ENCODE measurements at places on chromosomes 3 and 15.

- DNase-seq, result no peak
Observed at GRCh38 chr3:116618930-116619329, 90.6 kb upstream of the TUSC7 start.

- DNase-seq, result peak; percentile 81
Observed at GRCh38 chr15:67080900-67081431, 15.6 kb downstream of the SMAD3 start.

DNA sequence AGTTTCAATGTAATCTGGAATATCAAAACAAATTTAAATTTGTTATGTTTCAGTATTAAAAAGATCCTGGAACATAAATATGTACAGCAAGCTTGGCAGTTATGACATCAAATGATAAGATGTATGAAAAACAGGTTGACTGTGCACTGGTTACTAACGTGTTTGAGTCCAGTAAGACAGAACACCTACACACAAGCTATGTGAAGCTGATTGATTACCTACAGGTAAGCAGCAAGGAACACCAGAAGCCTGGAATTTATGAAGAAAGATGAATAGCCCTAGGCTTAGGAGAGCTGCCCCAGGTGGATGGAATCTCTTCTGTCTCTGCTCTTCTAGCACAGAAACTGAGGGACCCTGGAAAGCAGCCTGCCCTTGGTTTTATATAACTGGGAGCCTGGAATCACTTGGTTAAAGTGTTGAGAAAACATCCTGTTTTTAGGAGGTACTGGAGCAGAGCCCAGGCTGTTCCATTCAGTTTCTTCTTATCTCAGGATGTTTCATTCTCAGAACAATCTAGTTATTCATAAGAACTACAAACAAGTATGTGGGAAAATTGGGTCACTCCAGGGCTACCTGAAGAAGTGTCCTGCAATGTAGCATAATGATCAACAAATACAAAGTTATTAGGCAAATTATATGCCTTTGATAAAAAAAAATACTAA lies 36.3 kb downstream of the SLITRK3 start:
- DNase-seq, result no peak

DNA sequence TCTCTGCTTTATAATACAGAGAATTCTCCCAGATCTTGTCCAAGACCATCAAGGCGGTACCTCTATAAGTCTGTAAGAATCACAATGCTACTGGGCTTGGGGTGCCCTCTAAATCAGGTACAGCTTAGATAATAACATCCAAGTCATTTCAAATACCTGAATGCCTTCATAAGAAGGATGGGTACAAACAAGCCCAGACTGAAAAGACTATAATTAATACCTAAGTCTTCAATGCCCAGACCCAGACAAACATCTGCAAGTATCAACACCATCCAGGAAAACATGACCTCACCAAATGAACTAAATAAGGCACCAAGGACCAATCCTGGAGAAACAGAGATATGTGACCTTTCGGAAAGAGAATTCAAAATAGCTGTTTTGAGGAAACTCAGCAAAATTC lies 65.9 kb downstream of the ZMAT3 start:
- no peak for DNase-seq

- DNase-seq, result no peak
Observed at GRCh38 chr3:51544011-51544775, 5.7 kb downstream of the RAD54L2 start.

- DNase-seq, result peak; percentile 63
Observed at GRCh38 chr15:75455982-75456531, 4.6 kb upstream of the SIN3A start.

- no peak for DNase-seq
Observed at GRCh38 chr15:51401872-51402517, 60.5 kb downstream of the GLDN start.

- no peak for DNase-seq
Observed at GRCh38 chr15:63327648-63328421, 50.4 kb downstream of the APH1B start.

DNA sequence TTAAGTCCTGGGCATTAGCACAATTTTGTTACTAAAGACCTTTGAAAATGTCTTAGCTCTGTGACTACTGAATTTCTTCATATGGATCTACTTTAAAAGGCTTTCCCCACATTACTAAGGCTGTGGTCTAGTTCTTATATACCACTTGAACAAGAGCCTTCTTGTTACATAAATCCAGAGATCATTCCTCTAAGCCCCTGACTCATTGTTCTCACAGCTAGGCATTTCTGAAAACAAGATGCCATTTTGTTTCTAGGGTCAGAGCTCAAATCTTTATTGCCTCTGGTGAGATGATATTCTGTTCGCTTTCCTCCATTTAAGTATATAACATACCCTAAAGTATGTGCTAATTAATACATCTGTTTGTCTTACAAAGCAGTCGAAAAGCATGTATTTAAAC lies 29.8 kb upstream of the LPP start:
- no peak for DNase-seq

- no peak for DNase-seq
Observed at GRCh38 chr3:37308247-37308646, 133.9 kb upstream of the LRRFIP2 start.

DNA sequence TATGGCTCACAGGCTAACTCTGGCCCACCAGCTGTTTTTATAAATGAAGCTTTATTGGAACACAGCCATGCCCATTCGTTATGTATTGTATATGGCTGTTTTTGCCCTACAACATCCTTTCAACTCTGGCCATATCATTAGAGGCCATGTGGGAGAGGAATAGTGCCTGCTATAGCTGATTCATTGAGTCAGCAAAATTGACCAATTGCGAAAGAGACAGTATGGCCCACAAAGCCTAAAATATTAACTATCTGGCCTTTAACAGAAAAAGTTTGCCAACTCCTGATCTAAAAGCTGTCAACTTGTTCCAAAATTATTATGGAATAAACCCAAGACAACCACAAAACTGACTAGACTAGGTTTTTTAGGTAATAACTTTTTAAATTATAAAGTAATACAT lies 1.4 kb downstream of the NR1I2 start:
- DNase-seq, result no peak

- no peak for DNase-seq
Observed at GRCh38 chr15:60394689-60395097, 3.1 kb downstream of the ANXA2 start.

GRCh38 chr15:81785181-81785580 lies 260.6 kb downstream of the MEX3B start:
- no peak for DNase-seq

DNA sequence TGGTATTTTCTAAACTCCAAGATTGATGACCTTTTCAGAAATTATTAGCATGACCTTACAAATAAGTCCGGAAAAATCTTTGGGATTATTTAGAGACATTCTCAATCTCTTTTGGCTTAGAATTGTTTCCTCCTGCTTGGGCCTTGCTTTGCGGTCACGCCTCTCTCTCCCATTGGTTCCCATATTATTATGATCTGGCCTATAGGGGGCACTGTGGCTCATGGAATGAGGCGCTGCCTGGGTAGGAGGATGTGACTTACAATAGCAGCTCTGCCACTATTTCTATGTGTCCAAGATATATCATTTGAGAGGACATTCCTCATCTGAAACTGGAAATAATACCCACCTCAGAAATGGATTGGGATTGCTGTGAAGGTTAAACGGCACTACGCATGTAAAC lies 464.9 kb downstream of the MFSD1 start:
- no peak for DNase-seq

DNA sequence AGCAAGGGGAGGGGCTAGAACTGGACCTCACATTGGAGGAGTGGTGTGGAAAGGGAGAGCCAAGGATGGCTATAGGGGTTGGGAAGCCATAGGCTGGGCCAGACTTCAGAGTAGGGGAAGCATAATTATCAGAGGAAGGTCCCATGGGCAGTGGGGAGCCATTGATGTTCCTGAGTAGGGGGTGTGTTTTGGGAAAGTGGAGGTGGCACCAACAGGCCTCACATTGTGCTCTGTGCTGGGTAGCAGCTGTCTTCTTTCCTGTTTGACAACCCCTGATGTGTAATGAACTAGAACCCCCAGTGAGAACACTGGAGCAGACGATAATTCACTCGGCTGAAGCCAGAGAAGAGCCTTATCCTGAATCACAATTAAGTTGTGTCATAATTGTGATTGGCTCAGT lies 41.2 kb downstream of the SLC6A11 start:
- no peak for DNase-seq

- DNase-seq, result no peak
Observed at GRCh38 chr3:105867712-105868430, 941 bp downstream of the CBLB start.

DNA sequence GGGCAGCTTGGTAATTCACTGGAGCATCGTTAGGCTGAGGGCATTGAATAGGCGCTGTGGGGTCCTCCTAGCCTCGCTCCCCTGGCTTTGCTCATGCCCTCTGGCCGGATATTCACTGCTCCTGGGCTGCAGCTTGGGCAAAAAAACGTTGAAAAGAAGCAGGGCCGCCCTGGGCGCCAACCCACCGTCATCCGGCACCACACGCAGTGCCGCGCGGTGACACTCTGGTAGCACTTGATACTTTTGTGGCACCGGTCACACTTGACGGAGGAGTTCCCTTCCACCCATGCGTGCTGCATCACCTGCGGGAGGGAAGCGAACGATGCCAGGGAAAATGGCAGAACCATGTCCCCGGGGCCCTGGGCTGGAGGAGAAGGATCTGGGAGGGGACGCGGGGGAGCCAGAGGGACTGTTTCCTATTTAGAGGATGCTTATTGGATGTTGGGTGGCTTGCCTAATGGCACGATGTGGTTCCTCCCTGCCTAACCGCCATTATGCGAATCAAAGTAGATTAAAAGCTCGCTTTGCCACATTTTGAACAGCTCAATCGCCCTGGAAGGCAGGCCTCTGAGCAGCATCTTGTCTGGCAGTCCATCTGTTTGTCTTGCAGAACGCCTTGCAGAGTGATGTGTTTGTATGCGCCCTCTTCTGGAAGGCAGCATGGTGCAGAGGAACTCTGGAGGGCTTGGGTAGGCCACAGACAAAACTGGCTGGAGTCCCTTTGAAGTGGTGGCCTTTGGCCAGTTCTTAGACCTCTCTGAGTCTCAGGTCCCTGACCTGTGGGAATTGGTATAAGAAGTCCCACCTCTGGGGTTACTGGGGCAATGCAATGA lies 93.2 kb downstream of the DGKG start:
- DNase-seq, result no peak

DNA sequence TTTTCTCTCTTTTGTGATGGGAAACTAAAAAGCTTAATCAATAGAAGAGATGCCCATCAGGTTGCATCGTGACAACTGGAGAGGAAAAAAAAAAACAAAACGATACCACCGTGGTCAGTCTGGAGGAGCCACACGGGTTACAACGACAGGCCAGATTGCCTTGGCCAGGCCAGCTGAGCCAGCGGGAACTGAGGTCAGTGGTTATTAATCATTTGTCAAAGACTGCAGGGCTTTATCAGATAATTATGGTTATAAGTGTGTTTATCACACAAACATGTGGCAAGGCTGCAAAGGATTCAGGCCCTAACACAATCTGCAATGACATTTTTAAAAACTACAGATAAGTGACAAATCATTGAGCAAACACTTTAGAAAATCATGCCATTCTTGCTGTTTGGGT lies 135.0 kb upstream of the FAM3D start:
- DNase-seq, result no peak

- no peak for DNase-seq
Observed at GRCh38 chr3:69360690-69361089, 25.2 kb downstream of the FRMD4B start.

GRCh38 chr3:23624305-23624704 lies 181.4 kb upstream of the UBE2E1 start:
- DNase-seq, result no peak

GRCh38 chr15:51243774-51244173 lies 94.6 kb downstream of the CYP19A1 start:
- DNase-seq, result no peak

- no peak for DNase-seq
Observed at GRCh38 chr15:40767838-40768500, 1.8 kb upstream of the C15orf62 start.

GRCh38 chr3:126322181-126322967 lies 34.8 kb downstream of the KLF15 start:
- DNase-seq, result no peak

GRCh38 chr15:58604455-58604923 lies 145.0 kb downstream of the ADAM10 start:
- DNase-seq, result no peak

DNA sequence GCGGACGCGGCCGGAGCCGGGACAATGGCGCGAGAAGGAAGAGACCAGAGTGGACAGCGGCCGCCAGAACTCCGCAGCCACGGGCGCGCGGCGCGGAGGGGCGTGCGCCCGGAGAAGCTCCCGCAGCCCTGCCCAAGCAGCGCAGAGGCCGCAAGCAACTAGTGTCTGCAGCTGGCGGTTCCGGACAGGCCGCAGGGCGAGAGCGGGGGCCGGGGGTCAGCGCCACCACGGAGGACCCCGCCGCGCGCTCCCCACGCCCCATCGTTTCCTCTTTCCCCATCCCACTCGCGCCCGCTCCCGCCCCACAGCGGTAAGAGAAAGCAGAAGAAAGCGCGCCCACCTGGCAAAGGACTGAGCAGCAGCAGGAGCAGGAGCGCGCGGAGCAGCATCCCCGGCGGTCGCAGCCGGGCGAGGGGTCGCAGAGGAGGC lies 440 bp downstream of the PRTG start:
- DNase-seq, result peak; percentile 6

GRCh38 chr3:58474967-58475578 lies 16.8 kb upstream of the KCTD6 start:
- DNase-seq, result no peak

DNA sequence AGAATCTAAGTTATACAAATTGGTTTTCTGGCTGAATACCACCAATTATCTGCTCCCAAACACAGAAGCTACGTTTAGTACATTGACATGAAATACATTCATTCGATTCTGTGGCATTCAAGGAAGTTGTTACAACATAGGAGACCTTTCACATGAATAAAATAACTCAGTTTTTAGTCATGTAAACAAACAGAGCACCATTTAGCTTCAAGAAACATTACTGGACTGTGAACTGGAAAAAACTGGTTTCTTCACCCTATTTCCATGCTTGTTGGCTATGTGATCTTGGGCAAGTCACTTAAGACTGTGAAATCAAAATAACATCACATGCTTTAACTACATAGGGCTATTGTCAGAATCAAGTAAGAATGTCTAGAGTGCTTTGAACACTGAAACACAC lies 46.2 kb downstream of the NRG4 start:
- DNase-seq, result no peak

GRCh38 chr3:155494332-155494731 lies 200.8 kb upstream of the STRIT1 start:
- DNase-seq, result no peak

DNA sequence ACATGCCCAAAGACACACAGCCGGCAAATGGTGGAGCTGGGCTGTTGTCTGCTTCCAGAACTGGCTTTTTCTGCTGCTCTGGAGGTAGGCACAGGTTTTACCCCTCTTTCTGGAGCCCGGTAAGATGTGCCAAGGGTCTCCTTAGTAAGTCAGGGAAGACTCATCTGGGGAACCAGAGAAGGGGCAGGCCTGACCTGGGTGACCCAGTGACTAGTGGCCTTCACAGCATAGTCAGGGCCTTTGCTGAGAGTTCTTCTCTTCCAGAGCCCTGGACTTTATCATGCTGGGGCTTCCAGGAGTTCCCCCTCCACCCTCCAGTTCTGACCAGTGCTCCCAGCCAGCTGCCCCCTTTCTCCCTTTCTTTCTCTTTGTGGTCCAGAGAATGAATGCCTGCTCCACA lies 3.2 kb downstream of the CD276 start:
- DNase-seq, result no peak

- no peak for DNase-seq
Observed at GRCh38 chr3:6844723-6845122, 16.2 kb upstream of the GRM7 start.
